ENCODE measurements at places on chromosomes 1 and 21.

DNA sequence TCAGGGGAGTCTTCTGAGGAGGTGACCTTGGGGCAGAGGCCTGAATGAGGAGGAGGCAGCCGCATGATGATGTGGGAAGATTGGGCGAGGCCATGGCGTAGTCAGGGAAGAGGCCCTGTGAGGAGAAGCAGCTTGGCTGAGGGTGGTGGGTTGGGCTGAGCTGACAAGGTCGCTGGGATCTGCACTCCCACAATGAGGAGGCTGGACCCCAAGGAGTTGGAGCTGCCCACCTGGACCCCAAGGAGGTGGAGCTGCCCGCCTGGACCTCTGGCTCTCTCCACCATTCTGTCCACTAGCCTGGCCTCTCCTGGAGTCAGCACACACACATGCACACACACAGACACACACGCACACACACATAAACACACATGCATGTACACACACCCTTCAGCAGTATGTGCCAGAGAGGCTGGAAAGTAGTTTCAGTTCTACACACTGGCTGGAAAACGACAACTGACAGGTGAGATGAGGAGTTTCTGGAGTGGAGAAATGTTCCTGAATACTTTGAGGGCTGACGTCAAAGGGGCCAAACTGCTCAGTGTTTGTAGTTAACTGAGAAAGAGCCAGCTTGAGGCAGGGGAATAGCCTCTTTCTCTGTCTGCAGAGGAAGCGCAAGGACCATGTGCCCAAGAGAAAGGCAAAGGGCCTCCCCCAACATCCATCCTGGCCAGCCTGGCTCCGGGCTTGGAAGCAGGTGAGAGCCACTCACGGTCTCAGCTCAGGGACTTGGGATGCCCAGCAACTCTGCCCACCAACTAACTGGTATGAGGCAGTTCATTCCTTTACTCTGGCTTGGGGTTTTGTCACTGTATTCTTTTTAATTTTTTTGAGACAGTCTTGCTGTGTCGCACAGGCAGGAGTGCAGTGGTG lies 7.1 kb downstream of the SMPDL3B start:
- no peak for DNase-seq

DNA sequence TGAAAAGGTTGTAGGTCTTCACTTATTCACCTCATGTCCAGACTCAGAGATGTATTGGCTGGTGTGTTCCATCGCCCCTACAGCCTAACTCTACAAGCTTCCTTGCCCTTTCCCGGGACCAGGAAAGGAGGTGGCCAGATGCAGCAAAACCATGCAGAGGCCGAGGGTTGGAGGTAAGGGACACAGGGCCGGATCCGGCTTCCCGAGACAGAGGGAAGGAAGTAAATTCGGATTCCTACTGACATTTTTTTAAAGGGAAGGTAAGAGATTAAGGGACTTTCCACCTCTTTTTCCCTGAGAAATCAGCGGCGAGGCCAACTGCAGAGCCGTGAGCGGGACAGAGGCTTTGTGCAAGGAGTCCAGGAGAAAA lies 12.7 kb downstream of the EPHA10 start:
- DNase-seq, result no peak

- DNase-seq, result no peak
These were observed 15.3 kb downstream of the SLC16A4 start for GRCh38 chr1:110375490-110375889.

DNA sequence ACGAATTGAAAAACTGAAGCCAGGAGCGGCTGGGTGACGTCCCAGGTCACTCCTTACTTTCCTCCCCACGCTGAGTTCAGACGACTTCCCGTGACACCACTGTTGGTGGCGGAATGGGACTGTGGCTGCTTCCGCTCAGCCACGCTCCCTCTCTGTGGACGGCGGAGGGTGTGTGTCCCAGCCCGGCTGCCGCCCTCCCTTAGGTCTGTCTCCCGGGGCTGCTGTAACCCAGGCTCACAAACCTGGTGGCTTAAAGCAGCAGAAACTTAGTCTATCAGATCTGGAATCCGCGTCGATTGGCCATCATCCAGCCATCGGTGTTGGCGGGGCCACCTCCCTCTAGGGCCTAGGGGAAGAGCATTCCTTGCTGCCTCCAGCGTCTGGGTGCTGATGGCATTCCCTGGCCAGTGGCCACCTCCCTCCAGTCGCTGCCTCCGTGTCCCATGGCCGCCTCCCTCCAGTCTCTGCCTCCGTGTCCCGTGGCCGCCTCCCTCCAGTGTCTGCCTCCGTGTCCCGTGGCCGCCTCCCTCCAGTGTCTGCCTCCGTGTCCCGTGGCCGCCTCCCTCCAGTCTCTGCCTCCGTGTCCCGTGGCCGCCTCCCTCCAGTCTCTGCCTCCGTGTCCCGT lies 17.5 kb downstream of the TRPM2 start:
- no peak for DNase-seq

GRCh38 chr1:48756683-48757316 lies 19.9 kb downstream of the BEND5 start:
- no peak for DNase-seq

GRCh38 chr1:239308701-239309333 lies 77.6 kb upstream of the CHRM3 start:
- DNase-seq, result no peak

DNA sequence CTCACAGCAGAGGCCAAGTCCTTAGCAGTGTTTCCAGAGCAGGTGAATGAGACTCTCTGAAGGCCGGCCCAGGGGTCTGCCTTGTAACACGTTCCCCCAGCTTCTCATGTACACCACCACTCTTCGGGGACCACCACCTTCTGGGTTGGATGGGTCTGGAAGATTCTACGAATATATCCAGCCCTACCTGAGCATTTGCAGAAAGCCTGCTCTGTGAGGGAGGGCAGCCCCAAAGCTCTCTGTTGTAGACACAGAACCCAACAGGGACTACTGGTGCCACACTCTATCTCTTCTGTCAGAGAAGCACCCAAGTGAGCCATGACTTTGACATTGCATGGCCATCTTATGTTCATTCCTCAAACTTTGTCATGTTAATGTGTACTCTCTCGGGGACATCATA lies 61.8 kb downstream of the CD247 start:
- no peak for DNase-seq
